ENCODE measurements at places on chromosomes 1 and 21.

DNA sequence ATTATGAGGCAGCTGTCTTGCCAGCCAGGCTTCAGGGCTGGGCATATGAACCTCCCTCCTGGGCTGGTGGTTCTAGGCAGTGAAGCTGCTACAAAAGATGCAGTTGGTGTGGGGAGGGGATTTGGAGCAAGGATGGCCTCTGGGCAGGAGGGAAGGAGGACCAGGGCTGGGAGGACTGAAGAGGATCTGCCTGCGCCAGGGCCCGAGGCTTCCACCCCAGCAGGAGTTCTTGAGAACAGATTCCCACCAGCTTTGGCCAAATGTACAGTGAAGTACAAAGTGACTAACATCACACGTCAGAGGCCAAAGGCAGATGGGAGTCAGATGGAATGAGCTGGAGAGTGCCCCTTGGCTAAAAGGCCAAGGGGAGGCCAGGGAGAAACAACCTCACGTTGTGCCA, 62.4 kb downstream of the DDX20 start:
- no peak for DNase-seq

- DNase-seq, result no peak
Observed at GRCh38 chr1:220251272-220251671, 21.0 kb downstream of the RAB3GAP2 start.

GRCh38 chr1:216560527-216560926, 137.3 kb upstream of the USH2A start:
- no peak for DNase-seq

DNA sequence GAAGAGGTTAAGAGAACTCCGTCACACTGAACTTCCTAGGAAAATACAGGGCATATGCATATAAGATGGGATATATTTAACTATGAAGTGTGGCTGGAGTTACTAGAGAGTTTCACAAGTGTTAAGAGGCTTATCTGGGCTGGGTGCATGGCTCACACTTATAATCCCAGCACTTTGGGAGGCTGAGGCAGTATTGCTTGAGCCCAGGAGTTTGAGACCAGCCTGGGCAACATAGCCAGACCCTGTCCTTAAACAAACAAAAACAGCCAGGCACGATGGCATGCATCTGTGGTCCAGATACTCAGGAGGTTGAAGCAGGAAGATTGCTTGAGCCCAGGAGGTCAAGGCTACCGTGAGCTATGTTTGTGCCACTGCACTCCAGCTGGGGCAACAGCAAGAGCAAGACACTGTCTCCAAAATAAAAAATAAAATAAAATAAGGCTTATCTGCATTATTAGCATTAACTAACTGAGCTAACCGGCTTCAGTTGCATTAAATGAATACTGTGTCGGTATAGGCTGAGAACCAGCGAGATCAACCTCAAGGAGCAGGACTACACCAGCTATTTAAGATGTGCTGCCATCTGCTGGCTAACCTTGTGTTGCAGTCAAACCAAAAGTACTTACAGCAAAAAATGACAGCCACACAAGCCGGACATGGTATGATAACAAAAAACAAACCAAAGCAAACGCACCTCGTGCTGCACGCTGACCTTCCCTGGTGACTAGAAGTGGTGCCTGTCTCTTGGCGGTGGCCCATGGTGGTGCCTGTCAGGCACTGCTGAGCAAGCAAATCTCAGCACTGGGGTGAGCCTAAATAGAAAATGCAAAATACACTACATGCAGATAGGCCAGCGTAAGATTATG, 19.7 kb upstream of the RBBP5 start:
- peak; percentile 85 for DNase-seq

DNA sequence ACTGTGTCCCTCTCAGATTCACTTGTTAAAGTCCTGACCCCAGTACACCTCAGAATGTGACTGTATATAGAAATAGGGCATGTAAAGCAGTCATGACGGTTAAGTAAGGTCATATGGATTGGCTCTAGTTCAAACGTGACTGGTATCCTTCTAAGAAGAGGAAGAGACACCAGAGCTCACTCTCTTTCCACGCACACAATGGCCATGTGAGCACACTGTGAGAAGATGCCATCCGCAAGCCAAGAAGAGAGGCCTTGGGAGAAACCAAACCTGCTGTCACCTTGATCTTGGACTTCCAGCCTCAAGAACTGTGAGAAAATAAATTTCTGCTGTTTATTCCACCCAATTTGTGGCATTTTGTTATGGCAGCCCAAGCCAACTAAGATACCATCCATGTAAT, 56.8 kb upstream of the IRF2BP2 start:
- no peak for DNase-seq

- DNase-seq, result no peak
Observed at GRCh38 chr1:88288571-88288970, 395.5 kb upstream of the PKN2 start.

DNA sequence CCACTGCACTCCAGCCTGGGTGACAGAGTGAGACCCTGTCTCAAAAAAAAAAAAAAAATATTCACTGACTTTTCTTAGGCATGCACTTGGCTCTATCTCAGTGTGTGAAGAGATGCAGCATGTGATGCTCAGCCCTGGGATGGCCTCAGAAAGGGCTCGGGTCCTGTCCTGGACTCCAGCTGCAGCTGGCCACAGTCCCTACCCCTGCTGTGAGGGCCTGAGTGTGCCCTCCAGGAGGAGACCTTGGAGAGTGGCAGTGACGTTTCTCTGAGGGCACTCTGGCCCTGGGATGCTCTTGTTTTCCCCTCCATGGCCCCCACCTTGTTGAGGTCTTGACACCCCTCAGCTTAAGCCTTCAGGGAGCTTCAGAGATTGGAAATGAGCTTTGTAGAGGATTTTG, 81.9 kb upstream of the POU3F1 start:
- DNase-seq, result no peak

- no peak for DNase-seq
Observed at GRCh38 chr1:192126030-192126619, 32.1 kb upstream of the RGS18 start.

DNA sequence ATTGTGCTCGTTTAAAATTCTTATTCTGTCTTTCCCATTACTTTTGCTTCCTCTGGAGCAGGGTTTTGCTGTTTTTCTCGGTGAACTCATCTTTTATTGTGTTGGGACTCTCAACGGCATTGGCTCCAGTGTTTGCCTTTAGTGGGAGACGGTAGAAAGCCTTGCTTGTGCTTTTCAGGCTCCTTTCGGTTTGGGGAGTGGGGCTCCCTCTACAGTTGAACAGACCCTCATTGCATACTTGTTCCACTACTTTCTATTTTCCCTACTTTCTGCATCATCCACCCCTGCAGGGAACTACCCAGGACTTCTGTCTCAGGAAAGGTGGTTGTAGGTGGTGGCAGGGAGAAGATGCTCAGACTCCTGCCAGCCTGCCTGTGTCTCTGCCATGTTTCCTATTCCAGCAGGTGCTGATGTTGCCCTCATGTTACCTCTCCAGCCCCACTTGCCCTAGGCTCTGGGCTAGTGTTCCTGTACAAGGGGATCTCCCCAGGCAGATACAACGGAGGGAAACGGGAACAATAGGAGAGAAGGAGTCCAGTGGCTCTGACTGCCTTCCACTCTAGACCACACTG, 68.5 kb upstream of the ZBTB18 start:
- DNase-seq, result no peak

DNA sequence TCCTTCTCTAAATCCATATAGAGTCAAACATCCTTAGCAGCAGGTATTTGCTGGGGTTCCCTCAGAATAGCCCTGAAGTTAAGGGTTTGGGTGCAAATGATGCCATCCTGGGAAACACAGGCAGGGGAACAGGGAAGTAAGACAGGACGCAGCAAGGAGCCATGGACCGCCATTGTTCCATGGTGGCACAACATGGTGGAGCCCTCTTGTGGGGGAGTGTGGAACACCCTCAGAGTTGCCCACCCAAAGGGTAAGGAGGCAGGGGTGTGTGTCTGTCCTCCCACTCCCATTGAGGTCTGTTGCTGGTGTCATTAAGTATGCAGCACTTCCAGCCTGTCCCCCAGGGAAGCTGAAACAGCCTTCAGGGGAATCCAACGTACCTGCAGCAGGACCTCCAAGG, 20.4 kb upstream of the RCAN1 start:
- DNase-seq, result peak; percentile 61

GRCh38 chr1:192762265-192762664, 46.6 kb upstream of the RGS2 start:
- no peak for DNase-seq

GRCh38 chr1:27098431-27099134, 56.3 kb downstream of the SLC9A1 start:
- no peak for DNase-seq

- DNase-seq, result no peak
Observed at GRCh38 chr1:43241413-43241836, 28.4 kb upstream of the TMEM125 start.
